ENCODE measurements at places on chromosomes 3 and 15. TPM values are rescaled to one million over a fixed set of nuclear protein-coding genes. Genes with fewer than 3 reads are reported as not detected.

DNA sequence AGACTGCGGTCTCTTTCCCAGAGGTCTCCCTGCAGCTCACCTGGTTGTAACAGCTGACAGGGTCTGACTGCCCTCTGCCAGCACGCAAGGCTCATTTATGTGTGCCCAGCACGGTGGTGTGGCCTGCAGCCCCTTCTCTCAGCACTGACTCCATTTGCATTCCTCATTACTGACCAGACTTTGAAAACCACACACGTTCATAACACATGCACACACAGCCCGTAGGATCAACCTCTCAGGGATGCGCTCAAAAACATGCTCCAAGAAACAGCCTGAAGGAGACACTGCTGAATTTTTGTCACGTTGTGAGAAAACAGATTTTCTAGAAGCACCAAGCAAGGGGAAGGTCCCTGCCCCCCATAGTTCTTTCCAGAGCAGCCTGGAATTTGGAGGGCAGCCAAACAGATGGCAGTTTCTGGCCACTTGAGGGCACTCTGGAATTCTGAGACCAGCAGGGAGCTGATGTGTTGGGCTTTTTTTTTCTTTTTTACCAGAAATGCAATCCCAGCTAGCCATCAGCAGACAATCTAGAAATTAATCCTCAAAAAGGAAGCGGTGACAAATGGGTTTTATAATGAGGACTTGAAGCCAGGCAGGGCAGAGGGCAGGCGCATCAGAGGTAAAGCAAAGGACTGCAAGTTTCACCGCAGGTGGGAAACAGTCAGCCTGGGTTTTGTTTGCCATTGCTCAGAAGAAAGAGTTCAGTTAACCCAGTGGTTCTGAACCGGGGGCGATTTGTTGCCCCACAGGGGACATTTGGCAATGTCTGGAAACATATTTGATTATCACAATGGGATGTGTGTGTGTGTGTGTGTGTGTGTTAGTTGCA lies 170.5 kb upstream of the PROK2 start:
- DNase-seq = peak; percentile 87

GRCh38 chr3:10524799-10525301 lies 19.5 kb upstream of the ATP2B2 start:
- DNase-seq = no peak

DNA sequence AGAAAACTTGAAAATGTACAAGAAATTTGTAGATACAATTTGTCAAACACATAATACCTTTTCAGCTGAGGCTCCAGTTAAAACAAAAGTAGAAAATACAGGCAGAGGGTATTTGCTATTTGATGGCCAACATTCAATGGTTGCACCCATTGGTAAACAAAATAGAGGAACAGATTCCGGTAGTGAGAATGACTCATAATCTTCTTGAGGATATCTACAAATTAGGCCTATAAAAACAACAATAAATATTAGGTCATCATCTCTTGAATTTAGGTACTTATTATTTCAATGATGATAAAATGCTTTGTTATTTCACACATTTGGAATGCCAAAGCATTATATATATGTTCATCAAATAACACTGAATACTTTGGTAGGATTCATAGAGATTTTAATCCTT lies 53.4 kb downstream of the DENND4A start:
- DNase-seq = no peak

DNA sequence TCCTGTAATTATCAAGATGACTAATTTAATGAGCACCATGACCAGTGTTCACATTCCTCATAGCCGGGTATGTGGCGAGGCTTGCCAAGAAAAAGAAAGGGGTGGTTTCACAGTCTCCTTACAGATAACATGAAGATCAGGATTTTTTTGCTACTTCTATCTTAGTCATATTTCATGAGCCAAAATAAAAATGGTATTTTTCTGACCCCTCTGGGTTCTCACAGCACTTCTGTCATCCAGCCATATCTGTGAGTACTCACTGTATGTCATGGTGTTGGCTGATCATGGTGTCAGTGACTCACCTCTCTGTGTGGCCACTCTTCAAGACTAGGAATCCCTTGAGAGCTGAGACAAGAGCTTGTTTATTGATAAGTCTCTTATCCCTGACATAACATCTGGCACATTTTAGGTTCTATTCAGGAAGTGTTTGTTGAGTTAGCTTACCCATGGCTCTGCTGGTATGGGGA lies 130.5 kb upstream of the LMCD1 start:
- peak; percentile 89 for DNase-seq

The CAPN7 gene
- 47.3 TPM for total RNA-seq

The ZNF148 gene
- 62.9 TPM for total RNA-seq

The CKMT1A gene
- total RNA-seq = not detected

DNA sequence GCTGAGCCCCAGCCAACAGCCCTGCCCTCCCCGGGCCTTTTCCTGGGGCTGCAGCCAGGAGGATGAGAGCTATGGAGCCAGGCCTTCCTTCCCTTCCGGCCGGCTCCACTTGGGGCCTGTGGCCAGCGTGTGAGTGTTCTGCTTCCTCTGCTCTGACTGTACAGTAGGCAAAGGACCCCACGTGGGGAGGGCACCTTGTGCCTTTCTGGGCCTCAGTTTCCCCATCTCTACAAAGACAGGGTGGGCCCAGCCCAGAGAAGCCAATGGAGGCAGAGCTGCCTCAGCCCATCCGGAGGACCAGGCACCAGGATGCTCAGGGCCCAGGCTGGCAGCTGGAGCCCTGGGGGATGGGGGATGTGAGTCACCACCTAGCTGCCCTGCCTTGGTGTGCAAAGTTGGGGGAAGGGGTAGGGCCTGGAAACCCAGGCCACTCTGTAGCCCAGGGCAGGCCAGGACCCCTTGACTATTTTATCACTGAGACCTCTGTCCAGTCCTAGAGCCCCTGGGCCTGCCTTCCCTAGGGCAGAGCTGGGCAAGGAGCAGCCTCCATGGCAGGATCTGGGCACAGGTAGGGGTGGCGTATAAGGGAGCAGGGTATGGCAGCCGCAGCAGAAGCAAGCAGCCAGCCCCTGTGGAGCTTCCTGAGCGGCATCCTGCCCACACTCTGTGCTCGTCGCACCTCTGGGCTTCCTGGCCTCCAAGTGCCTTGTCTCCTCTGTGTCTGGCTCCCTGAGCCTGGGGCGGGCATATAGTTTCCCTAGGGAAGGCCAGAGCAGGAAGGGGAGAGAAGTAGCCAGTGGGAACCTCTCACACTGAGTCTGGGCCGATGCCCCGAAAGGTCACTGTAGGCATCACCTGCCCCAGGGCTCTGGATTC lies 1.8 kb downstream of the PSTPIP1 start:
- peak; percentile 55 for DNase-seq

GRCh38 chr3:144112036-144112435 lies 140.4 kb downstream of the DIPK2A start:
- DNase-seq = no peak

The SAXO2 gene
- 0.25 TPM for total RNA-seq

- no peak for DNase-seq
Measured at GRCh38 chr3:37271611-37272010, 97.2 kb upstream of the LRRFIP2 start.

Measured in fibroblast of the aortic adventitia (primary cell).